ENCODE measurements at places on chromosomes 5 and 9.

GRCh38 chr9:4495537-4495936 lies 5.3 kb downstream of the SLC1A1 start:
- no peak for DNase-seq

DNA sequence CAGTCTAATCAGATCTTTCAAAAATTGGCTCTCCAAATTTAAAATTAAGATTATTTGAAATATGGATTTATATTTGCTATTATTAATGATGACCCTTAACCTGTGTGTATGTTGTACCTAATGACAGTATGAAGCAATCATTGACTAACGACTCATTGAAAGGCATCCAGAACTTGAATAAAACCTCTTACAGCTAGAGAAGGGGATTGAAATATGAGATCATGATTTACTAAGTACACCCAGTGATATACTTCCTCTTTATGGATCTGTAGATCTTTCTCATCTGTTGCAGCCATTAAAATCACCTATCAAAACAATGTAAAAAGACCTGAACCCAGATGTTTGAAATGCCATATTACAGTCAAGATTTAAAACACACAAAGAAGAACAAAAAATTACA lies 126.5 kb downstream of the RPS23 start:
- DNase-seq: no peak

GRCh38 chr5:38551030-38552017 lies 5.1 kb downstream of the LIFR start:
- peak; percentile 49 for DNase-seq

DNA sequence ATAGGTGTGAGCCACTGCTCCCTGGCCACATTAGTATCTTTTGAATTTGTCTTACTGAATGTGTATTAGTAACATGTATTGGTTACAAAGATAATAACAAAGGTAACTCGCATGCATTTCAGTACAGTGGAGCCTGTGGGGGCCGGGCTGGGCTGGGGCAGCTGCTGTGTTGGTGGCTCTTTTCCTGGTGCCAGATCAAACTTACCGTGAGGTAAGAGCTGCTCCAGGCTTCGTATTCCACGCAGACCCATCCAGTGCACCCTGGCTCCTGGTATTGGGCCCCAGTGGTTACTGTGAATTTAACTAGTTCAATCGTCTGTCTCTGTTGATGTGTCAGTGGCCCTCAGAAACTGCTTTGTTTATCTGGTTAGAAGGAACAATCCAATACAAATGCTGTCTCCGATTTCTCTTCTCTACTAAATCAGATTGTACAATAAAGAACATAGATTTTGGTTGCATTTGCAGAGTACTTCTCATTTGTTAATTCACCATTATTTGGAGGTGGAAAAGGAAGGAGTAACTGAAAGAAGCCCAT lies 15.6 kb downstream of the PRRC2B start:
- DNase-seq: no peak

DNA sequence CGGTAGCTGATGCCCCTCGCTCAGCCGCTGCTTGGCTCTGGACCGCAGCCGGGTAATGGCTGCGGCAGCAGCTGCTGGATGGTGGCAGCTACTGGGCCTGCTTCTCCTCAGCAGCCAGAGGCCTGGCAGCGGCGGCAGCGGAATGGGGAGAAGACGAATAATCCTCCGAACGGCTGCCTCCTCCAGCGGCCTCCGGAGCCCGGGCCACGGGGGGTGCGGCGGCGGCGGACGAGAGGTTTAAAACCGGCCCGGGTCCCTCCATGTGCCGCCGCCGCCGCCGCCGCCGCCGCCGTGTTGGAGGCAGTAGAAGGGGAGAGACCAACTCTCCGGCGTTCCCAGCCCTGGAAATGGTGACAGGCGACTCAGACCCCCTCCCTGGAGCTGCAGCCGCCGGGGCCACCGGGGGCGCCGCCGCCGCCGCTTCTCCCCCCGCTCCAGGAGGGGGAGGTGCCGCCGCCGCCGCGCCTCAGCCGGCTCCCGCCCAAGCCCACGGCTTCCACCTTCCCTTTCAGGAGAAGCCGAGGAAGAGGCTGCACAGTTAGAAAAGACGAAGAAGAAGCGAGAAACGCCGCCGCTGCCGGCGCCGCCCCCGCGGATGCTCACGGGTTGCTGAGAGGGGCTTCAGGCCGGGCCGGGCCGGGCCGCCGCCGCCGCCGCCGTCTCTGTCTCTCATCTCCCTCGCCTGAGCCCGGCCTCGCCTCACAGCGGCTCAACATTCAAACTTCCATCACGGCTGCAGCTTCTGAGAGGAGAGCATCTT lies 118.4 kb upstream of the PRSS3 start:
- DNase-seq: peak; percentile 67

GRCh38 chr9:22815246-22815645 lies 368.6 kb downstream of the DMRTA1 start:
- DNase-seq: no peak

GRCh38 chr9:98317134-98317857 lies 61.8 kb upstream of the TBC1D2 start:
- no peak for DNase-seq

All from NCI-H1105 (cell line).